ENCODE measurements at places on chromosomes 16 and 17. TPM values are rescaled to one million over a fixed set of nuclear protein-coding genes. Genes with fewer than 3 reads are reported as not detected.
A peak's percentile ranks its signal among the peaks of the same experiment; 100 is the strongest.

DNA sequence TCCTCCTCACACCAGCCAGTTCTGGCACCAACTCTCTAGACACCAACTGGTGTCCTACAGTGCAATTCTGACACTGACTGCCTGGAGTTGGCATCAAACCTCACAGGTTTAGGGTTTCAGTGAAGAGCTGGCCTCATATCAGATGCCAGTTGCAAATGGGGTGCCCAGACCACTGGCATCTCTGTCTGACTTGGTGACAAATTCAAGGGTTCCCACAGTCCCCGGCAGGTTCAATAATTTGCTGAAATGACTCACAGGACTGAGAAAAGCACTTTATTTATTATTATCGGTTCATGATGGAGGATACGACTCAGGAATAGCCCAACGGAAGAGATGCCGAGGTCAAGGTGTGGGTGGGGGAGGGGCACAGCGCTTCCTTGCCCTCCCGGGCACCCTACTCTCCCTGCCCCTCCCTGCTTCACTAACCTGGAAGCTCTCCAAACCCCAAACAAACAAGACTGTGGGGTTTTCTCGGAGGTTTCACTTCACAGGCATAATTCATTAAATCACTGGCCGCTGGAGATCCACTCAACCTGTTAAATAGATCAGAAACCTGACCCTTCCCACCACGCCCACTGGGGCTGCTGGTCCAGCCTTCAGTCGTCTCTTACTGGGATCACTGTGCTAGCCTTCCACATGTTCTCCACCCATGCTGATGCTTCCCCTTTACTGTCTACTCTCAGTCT is 1.7 kb upstream of the NLRP1 start:
- DNase-seq: peak; percentile 51

DNA sequence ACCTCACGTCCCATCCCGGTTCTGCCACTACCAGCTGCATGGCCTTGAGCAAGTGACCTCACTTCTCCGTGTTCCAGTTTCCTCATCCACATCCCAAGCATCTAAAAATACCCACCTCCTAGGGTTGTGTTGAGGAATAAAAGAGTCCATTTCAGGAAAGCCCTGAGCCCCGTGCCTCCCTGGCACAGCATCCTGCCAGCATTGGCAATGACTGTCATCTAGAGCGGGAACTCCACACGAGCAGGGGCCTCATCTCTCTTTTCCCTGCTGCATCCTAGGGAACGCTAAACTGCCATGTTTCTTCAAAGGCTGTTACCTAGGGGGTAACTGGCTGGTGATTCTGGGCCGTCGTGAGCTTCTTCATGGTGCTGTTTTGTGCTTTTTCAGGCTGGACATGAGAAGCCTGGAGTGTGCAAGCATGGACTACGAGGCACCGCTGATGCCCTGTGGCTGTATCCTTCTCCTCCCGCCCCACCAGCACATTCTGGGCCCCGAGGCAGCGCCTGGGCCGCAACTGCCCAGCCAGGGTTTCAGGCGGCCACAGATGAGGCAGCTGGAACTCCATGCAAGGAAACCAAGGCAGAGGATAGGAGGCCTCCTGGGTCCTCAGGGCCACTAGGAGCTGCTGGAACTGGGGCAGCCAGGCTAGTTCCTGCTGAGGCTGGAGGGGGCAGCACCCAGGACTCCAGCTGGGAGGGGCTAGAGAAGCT is 221.4 kb downstream of the KATNIP start:
- DNase-seq: no peak

Gene GGT6
- total RNA-seq: not detected

DNA sequence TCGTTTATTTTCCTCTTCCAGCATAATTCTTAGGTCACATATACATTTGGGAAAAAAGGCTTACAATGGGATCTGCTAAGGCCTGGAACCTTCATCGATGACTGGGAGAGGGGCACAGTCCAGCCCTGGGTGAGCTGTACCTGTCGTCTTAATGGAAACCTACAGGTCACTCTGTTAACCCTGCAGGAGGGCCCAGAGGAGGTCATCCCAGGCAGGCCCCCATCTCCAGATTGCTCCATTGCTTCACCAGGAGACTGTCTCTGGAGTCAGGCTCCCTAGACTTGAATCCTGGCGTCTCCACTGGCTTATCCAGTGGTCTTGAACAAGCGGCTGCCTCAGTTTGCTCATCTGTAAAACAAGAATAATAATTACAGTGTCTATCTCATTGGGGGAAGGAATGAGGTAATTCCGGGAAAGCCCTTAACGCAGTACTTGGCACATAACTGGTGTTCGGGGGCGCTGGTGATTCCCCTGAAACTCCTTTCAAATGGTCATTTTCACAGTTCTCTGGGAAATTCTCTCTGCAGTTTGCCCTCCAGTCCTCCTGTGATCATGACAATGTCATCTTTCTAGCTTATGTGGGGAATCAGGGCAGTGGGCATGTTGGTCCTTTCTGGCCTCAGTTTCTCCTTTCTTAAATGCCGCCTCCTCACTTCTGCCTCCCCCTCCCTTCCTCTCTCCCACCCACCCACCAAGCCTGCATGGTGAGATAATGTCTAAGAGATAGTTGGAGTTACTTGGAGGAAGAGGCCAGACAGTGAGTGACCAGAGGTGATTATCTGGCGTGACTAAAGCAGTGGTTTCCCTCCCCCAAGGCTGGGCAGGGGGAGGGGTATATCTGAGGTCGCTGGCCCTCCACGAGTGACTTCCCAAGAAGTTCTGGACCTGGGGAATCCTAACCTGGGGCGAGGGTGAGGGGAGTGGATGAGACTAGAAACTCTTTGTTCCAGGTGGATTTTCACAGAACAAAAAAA is 31.3 kb upstream of the TAC4 start:
- no peak for DNase-seq

Gene CCL23
- total RNA-seq: not detected

DNA sequence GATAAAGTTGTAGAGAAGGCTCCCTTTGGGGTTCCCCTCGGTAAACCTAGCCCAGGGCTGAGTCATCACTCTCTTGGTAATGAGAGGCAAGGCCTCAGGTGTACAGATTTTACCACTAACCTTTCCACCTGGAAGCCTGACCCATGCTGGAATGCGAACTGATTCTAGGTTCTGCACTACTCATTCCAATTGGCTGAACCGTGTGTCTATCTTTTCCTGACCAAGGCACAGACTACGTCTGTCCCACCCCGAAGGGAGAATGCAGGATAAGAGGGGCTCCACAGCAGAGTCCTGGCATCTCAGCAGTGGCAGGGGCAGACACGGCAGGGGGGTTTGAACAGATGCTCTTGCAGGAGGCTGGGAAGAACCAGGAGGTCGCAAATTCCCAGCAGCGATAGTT is 65.4 kb upstream of the B4GALNT2 start:
- no peak for DNase-seq

GRCh38 chr17:49577963-49578362 is 2.3 kb downstream of the NXPH3 start:
- DNase-seq: no peak

Gene SLC4A1
- total RNA-seq: not detected

DNA sequence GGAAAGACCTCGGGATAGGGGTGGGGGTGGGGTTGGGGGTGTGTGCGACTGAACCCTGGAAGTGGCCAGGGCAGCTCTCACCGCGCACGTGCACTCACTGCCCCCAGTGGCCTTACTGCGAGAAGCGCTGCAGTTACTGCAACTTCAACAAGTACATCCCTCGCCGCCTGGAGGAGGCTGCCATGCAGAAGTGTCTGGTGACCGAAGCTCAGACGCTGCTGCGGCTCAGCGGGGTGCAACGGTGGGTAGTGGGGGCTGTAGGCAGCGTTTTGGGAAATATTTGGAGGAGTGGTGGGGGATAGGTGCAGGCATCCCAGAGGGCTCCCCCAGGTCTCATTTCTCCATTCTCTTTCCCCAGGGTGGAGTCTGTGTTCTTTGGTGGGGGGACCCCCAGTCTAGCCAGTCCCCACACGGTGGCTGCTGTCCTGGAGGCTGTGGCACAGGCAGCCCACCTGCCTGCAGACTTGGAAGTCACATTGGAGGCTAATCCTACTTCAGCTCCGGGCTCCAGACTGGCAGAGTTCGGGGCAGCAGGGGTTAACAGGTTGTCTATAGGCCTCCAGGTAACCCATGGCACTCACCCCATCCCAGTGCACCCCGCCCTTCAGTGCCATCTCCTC is 972 bp downstream of the RSAD1 start:
- peak; percentile 68 for DNase-seq

GRCh38 chr17:17880577-17881196 is 43.9 kb upstream of the SREBF1 start:
- no peak for DNase-seq

Gene HS3ST6
- not detected for total RNA-seq

Gene SEPTIN12
- total RNA-seq: not detected

Gene RPTOR
- total RNA-seq: 9.1 TPM
